Calu3 (cell line): ENCODE measurements at places on chromosomes 6 and 20. TPM values are rescaled to one million over a fixed set of nuclear protein-coding genes. Genes with fewer than 3 reads are reported as not detected.

COL19A1 gene
- not detected in 2 replicates for total RNA-seq

C2 gene
- 5.0 and 6.3 TPM in 2 replicates for total RNA-seq

CFAP61 gene
- not detected in 2 replicates for total RNA-seq

SAMD3 gene
- not detected in 2 replicates for total RNA-seq
